OCI-M1 (cell line): ENCODE measurements at places on chromosomes 3 and 15.

DNA sequence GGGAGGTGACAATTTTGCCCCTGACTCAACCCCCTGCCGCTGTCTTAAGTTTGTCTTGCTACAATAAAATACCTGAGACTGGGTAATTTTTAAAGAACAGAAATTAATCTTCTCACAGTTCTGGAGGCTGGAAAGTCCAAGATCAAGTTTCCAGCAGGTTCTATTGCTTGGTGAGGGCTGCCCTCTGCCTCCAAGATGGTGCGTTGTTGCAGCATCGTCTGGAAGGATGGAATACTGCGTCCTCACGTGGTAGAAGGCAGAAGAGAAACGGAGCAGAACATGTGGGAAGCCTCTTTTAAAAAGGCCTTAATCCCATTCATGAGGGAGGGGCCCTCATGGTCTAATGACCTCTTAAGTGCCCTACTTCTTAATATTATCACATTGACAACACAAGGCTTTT lies 87.3 kb upstream of the SNTN start:
- DNase-seq, result peak; percentile 5

DNA sequence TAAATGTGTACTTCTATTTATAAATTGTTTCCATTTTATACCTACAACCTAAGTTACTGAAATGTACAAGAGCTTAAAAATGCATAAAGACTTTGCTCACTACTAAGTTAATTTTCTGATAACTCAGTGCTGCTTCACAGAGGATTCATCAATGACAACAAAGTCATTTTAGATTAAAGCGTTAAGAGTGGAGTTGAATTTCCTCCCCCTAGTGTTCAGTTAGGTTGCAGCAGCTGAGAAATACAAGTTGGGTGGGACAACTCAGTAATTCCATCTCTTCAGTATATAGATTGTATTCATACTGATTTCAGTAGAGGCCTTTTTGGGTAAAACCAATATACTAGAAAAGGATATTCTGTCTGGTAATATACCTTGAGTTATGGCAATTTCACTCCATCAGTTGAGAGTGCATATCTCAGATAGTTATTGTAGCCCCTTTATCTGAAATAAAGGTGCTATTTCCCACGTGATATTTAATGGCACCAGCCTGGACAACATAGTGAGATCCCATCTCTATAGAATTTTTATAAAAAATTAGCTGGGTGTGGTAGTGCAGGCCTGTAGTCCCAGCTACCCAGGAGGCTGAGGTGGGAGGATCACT lies 6.9 kb upstream of the RPL35A start:
- peak; percentile 65 for DNase-seq

DNA sequence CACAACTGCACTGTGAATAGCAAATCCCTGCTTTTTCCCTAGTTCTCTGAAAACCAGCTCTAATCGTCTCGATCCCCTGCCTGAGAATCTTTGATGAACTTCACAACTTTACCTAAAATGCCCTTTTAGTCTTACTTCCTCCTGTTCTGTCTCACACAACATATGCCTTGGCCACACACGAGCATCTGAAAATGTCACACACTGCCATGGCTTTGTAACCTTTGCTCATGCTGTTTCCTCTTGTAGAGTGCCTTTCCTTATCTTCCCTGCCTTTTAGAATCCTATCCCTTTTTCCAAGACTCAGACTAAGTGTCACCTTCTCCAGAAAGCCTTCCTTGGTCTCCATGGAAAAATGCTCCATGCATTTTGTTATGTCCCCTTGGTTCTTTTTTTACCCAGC lies 71.4 kb upstream of the HACD2 start:
- no peak for DNase-seq

DNA sequence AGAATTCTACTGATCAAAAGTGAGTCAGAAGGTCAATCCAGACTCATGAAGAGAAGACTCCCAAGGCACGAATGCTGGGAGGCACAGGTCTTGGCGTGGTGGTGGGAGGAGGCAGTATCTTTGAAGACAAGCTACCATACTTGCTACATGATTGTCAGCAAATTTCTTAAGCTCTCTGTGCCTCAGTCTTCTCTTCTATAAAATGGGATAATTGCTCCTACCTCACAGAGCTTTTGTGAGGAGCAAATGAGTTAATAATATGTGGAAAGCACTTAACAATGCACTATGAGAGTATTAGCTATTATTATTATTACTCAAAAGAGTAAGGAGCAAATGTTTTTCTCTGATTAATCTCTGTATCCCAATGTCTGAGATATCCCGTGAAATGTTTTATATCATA lies 36.2 kb downstream of the EHD4 start:
- no peak for DNase-seq

GRCh38 chr3:103167850-103168249 lies 733.0 kb downstream of the ZPLD1 start:
- DNase-seq, result no peak

DNA sequence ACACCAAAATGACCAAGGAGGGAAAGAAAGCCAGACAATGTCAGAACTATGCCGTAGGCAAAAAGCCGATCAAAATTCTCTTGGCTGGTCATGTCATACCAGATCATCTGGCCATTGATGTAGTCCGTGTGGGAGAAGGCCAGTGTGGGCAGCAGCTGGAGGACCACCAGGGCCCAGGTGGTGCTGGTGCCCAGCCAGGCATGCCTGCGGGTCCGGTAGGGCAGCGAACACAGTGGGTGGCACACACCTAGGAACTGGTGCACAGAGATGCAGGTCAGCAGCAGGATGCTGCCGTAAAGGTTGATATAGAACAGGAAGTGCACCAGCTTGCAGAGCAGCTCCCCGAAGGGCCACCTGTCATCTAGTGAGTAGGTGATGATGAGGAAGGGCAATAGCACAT lies 39.5 kb downstream of the MFSD1 start:
- DNase-seq, result no peak

- DNase-seq, result no peak
These were observed 199.5 kb downstream of the KLF13 start for GRCh38 chr15:31525988-31526665.

DNA sequence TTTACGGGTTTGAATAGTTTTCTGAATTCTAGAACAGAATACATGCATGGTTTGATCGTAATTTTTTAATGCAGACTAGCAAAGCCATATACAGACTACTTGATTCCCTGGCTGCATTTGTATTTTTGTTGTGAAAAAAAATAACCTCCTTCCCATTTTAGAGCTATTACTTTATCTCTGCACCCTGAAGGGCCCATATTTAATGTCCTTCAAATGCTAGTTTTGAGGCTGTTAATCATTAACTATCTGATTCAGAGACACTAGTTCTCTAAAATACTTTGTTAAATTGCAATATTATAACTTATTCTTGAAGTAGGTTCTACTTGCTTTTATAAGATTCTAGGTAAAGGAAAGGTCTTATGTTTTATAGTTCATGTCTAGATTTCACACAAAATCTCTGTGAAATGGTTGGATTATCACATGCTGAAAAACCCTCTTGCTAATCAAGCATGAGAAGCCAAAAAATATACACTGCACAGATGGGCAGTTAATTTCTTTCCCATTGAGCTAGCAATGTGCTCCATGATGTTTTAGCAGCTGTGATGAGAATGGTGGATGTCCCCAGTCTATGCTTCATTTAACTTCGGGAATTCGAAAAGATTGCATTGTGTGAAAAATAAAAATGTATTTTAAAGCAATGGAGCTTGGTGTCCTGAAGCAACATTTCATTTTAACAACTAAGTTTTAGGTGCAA lies 634.0 kb upstream of the BCHE start:
- no peak for DNase-seq
